ENCODE measurements at places on chromosomes 16 and 17.

DNA sequence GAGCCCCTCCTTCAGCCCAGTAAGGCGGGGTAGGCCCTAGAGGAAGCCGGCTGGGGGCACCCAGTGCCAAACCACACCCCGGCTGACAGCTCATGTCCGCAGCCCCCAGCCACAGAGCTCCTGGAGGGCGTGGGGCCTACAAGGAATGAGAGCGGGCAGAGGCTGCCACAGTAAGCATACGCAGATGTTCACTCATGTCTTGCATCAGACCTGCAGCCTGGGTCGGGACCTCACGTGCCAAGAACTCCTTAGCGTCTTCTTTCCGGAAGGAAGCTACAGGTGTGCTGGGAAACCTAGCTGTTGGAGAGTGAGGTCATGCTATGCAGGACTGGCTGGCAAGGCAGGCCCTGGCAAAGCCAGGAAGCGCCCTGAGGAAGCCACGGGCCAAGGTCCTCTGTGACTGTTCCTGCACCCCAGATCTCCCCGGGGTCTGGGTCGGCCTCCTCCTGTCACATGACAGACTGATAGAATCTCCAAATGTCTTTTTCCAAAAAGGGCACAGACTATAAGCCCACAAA is 1.6 kb downstream of the ZNF598 start:
- DNase-seq: peak; percentile 68

DNA sequence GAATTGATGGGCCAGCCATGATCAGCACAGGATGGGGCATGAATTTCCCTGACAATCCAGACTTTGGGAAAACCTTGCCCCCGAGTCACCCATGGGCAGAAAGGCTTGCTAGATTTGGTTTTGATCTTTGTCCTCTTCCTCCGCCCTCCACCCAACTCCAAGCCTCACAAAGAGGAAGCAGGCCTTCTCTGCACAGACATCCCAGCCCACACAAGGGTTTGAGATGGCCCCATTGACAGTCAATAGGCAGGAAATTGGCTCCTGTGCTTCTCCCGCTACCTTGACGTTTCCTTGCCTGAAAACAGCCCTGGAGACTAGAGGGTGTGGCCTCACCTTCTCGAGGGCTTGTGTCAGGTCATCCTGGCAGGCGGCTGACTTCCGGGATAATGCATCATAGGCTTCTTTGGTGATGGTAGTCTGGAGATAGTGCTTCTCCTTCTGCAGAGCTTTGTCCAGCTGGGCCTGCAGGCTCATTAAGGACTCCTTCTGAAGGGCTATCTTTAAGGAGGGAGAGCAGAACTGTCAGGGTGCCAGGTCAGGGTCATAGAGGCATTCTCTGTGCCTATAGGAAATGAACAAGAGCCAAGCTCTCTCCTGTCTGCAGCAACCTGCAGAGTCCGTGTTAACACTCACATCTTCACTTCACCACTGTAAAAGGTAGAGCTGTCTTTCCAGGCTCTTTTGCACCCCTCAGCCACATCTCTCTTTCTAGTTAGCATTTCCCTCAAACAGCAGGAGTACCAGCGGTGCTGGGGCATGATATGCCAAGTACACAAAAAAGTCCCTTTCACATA is 32.2 kb downstream of the DHX38 start:
- no peak for DNase-seq

DNA sequence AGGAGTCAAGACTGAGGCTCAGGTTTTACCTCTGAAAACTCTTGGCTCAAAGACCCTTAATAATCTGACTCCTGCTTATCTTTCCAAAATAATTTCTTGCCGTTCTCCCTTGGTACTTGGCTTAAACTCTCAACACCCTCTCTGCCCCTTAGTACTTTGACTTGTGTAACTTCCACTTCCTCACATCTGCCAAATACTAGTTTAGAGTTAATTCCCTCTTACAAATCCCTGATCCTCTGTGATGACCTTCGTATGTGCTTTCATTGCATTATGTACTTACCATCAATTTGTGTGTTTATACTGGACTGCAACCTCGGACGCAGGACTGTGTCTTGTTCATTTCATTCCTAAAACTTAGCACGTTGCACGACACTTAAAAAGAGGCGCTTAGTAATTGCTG is 35.2 kb downstream of the ZNF207 start:
- DNase-seq: no peak

GRCh38 chr16:63749276-63749675 is 1372.6 kb downstream of the CDH11 start:
- DNase-seq: no peak

GRCh38 chr17:7363311-7363710 is 8.4 kb downstream of the TMEM95 start:
- no peak for DNase-seq

GRCh38 chr16:71670537-71670936 is 44.6 kb downstream of the MARVELD3 start:
- DNase-seq: no peak

- DNase-seq: no peak
These were observed 11.2 kb upstream of the FAM20A start for GRCh38 chr17:68612209-68612922.

- no peak for DNase-seq
These were observed 6.9 kb upstream of the ELAC2 start for GRCh38 chr17:13024526-13025257.

- DNase-seq: peak; percentile 4
These were observed 188.6 kb upstream of the PSMD7 start for GRCh38 chr16:74107795-74108610.

- no peak for DNase-seq
These were observed 322.1 kb downstream of the MAP2K4 start for GRCh38 chr17:12342609-12343435.

- no peak for DNase-seq
These were observed 82.2 kb downstream of the PLXDC1 start for GRCh38 chr17:39069114-39069756.

- no peak for DNase-seq
These were observed 774.5 kb upstream of the RBFOX1 start for GRCh38 chr16:6558126-6558525.

DNA sequence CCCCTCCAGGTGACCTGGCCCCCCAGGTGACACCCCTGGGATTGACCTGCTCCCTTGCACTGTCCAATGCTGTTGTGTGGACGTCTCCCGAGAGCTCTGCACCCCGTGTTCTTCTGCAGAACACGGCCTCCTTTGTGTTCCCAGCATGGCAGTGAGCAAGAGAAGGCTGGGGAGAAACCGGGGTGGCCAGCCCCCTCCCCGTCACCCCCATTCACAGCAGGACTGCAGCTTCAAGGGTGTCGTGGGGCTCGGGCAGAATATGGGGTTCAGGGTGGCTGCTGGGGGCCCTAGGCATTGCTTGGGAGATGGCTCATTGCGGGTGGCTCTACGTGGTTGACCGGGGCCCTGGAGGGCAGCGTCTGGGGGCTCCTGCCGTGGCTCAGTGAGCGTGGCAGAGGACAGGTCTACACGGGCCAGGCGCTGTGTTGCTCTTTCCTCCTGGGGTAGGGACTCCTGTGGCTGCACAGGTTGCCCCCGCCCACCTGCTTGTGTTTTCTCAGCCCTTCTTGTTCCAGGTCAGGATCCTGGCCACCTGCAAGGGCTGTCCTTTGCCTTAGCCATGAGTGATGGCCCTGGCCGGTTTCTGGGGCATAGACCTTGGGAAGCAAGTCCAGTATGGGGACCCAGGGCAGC is 12.5 kb downstream of the GSE1 start:
- no peak for DNase-seq

- DNase-seq: no peak
These were observed 3.7 kb upstream of the SCNN1B start for GRCh38 chr16:23298290-23298915.

- no peak for DNase-seq
These were observed 37.1 kb upstream of the DOC2B start for GRCh38 chr17:218432-219110.

DNA sequence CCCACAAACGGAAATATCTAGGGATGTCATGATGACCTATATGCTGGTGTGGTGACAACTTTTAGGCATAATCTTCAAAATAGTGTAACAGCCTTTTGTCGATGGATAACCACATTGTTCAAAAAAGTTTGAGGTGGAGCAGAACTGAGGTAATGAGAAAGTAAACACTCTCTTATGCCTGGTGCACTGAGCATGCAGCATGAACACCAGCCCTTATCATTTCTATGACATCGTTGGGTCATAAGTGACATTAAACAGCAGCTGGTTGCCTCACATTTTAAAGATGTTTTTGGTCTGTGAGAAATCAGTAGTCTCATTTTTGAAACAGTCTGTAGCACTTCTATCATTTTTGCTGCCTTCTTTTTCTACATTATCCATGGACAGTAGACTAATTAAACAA is 1.8 kb downstream of the KRT23 start:
- no peak for DNase-seq

DNA sequence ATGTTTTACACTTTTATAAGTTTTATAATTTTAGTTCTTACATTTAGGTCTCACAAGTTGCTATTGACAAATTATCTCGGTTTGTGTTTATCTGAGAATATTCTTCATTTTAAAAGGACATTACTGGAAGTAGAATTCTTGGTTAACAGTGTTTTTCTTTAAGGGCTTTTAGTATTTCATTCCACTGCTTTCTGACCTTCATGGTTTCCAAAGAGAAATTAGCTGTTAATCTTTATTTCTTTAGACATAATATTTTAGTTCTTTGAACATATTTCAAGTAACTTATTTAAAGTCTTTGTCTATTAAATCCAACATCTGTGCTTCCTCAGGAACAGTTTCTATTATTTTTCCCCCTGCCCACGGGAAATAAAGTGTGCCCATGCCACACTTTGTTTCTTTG is 240.1 kb upstream of the AXIN2 start:
- DNase-seq: no peak

GRCh38 chr17:74453665-74454196 is 12.7 kb upstream of the CD300A start:
- DNase-seq: no peak

- no peak for DNase-seq
These were observed 6.9 kb downstream of the C17orf67 start for GRCh38 chr17:56826611-56827414.

- no peak for DNase-seq
These were observed 1.4 kb upstream of the SLC25A10 start for GRCh38 chr17:81710514-81711308.

- no peak for DNase-seq
These were observed 136.6 kb upstream of the ELAC2 start for GRCh38 chr17:13154398-13154797.

DNA sequence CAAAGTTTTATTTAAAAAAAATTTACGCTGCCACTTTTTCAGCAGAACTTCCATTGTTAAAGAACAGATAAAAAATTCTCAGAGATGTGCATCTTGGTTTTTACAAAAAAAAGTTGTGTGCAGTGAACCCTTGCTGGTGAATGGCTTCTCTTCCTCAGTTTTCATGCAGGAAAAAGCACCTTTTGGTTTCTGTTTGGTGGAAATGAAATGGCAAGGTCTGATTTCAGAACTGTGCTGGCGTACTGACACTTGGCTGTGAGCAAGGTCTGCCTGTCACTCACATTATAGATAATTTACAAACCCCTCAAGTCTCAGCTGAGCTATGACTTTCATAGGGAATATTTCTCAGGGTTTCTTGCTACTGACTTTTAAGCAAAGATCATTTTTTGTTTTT is 5.7 kb upstream of the SALL1 start:
- no peak for DNase-seq

GRCh38 chr16:85036236-85037049 is 8.8 kb downstream of the KIAA0513 start:
- DNase-seq: no peak
